GM23248 (cell line): ENCODE measurements at places on chromosomes 7 and 10.

- no peak for DNase-seq
Observed at GRCh38 chr7:108947526-108947925, 377.9 kb downstream of the DNAJB9 start.

- DNase-seq, result no peak
Observed at GRCh38 chr7:96998333-96998732, 7.0 kb upstream of the DLX6 start.

DNA sequence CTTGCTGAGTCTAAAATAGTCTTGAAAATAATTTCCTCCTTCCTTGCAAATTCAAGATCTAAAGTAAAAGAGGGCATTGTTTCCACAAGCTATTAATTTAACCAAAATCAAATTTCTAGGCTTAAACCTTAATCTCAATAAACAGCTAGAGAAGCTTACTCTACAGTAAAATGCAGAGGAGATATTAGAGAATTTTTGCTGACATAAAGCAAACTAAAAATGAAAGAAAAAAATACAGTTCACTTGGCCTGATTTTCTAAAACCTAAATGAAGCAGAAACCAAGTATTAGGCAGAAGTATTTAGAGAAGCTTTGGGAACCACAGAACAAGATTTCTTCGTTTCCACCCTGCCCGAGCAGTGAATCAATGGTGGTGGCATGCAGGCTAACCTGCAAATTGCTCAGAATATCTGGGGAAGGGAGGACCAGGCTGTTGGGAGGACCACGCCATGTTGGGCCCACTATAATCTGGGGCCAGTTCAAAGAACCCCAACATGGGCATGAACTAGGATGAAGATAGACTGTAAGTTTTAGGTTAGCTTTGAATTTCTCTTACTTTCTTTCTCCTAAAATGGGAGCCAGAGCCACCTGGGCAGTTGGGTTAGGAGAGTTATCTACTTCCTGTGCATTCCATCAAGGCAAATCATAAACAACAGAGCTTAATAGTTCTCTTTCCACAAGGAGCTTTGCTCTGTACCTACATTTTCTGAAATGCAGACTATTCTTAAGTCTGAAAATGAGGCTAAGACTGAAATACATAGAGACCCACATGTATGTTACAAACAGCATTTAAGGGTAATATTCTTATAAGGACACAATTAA, 4.1 kb downstream of the LAMB1 start:
- peak; percentile 31 for DNase-seq

DNA sequence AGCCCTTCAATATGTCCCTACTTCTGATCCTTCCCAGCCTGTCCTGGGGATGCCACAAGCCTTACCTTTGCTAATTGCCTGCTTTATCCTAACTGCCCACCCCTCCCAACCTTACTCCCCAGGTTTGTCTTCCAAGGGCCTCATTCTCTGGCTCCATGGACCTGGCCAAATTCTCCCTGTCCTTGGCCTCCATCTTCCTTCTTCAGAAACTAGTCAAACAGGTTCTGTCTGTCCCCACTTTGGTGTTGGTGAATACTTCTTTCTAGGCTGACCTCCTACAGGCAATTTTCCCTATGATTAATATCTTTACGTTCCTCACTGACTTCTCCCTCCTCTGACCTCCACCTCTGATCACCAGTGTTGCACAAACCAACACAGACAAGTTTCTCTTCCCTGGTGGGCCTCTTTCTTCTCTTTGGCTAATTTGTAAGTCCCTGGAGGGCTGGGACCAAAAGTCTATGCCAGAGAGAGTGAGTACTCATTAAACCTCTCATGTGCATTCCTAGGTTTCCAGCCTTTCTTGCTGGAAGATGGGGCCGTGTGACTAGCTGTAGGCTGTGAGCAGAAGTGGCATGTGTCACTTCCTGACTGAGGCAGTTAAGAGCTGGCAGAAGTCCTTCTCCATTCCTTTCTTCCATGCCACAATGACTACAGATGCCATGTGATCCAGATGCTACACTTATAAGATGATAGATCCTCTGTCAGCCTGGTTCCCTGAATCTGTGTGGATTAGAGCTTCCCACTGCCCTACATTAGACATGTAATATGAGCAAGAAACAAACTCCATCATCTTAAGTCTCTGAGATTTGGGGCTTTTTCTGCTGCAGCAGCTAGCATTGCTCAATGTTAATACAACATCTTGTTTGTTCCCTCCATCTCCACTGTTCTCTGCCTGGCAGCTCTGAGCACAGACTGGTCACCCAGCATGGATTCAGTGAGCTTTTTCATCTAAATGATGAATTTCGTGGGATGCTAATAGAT, 382.7 kb downstream of the RPS24 start:
- DNase-seq, result peak; percentile 96

GRCh38 chr10:52918714-52919305, 146.2 kb upstream of the MBL2 start:
- no peak for DNase-seq

DNA sequence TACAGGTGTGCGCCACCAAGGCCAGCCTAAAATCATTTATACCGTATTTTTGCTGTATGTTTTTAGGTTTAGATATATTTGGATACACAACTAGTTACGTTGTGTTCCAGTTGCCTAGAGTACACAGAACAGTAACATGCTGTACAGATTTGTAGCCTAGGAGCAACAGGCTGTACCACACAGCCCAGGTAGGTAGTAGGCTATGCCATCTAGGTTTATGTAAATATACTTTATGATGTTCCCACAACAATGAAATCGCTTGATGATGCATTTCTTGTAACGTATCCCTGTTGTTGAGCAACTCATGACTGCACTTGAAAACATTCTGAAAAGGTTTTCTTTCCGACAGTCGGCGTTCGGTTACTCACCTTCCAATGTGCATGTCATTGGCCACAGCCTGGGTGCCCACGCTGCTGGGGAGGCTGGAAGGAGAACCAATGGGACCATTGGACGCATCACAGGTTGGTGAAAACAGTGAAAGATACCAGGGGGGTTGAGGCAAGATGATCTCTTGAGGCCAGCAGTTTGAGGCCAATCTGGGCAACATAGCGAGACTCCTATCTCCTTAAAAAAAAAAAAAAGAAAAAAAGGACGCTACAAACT, 7.7 kb downstream of the PNLIP start:
- DNase-seq, result no peak

DNA sequence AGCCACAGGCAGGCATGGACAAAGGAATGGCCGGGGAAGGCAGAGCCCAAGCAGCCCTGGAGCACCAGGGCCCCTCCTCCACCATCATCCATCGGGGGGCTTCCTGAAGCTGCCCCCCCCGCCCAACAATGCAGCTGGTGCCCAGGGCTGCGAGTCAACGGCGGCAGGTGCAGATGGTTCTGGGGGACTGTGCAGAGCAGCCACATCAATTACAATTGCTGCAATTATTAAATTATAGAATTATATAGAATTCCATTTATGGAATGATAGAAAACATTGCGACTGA, 28.3 kb downstream of the EBF3 start:
- DNase-seq, result no peak

DNA sequence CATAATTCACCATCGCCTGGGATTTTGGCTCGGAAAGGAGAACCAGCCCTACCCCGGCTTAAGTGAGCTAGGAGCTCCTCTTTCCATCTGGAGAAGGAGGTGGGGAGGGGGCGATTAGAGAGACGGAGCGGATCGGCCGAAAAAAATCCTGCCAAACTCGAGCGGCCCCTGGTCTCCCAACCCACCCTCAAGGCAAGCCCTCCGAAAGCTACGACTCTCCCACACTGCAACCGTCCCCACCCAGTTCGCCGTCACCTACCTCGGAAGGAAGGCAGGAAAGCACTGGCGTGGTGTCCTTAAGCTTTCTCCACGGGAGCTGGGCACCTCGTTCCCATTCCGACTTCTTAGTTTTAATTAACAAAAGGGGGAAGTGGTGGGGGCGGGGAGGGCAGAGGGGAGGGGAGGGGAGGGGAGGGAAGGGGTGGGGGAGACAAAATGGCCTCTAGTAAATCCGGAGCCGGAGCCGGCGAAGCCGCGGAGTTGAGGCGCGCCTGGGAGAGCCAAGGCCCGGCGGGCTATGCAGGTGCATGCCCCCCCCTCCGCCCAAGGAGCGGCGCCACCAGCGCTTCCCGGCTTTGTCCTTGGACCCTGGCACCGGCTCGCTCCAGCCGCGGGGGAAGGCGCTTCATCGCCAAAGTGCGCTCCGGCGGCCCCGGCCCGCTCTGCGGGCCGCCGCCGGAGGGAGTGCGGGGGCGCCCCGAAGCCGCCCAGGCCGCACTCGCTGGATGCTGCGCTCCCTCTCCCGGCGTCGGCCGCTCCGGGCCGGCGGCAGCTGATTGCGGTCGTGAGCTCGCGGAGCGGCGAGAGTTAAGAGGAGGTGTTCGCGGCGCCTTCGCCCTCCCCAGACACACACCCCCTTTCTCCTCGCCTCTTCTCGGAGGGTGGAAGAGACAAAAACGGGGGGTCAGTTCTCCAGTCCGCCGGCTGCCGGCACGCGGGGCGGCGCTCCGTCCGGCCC, at the start of gene LRRC4:
LRRC4 (minus strand) TSS at position 784 of the 958 bp plus-strand sequence. CDS start 797 bp downstream, outside the sequence.
- peak; percentile 83 for DNase-seq

- DNase-seq, result peak; percentile 24
Observed at GRCh38 chr7:37311355-37311754, 137.3 kb downstream of the ELMO1 start.

DNA sequence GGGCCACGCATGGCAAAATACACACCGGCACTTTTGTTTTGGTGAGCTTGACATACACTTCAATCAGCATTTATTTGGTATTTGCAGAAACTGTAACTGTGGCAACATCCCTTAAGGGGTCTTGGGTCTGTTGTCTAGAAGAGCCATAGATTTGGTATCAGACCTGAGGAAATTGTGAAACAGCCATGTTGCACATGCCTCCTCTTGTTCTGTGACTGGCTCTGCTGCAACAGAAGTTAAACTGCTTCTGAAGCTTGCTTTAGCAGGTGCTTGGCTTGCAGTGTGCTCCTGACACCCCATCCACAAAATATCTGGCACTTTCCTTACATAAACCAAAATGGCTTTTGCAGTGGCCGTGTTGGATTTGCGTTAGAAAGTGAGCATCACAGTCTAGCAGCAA, 247.3 kb downstream of the GATA3 start:
- DNase-seq, result no peak

- no peak for DNase-seq
Observed at GRCh38 chr7:100893318-100893895, 2.3 kb downstream of the ACHE start.

DNA sequence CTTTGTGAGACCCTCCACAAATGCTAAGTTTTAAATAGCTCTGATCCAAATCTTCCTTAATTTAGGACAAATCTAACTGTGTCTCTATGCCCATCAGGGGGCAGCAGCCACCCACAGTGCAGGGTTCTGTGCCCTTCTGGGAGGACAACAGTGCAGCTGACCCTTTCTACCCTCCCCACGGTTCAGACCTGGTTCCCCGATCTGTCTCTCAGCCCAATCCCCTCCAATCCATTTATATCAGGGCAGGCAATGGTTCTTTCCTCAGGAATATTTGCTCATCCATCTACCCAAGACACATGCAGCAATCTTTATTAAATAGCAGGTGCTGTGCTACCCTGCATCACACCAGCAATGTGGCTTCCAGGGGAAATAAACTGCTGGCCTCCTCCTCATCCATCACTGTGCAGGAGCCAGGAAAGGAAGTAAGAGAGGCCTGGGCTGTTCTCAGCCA, 4.0 kb upstream of the RBM28 start:
- peak; percentile 68 for DNase-seq

GRCh38 chr7:149680331-149681025, 92.9 kb downstream of the ZNF467 start:
- DNase-seq, result peak; percentile 81

GRCh38 chr7:103524042-103524907, 78.3 kb upstream of the SLC26A5 start:
- peak; percentile 50 for DNase-seq

- DNase-seq, result peak; percentile 10
Observed at GRCh38 chr7:141231018-141231792, 157.3 kb downstream of the TMEM178B start.

DNA sequence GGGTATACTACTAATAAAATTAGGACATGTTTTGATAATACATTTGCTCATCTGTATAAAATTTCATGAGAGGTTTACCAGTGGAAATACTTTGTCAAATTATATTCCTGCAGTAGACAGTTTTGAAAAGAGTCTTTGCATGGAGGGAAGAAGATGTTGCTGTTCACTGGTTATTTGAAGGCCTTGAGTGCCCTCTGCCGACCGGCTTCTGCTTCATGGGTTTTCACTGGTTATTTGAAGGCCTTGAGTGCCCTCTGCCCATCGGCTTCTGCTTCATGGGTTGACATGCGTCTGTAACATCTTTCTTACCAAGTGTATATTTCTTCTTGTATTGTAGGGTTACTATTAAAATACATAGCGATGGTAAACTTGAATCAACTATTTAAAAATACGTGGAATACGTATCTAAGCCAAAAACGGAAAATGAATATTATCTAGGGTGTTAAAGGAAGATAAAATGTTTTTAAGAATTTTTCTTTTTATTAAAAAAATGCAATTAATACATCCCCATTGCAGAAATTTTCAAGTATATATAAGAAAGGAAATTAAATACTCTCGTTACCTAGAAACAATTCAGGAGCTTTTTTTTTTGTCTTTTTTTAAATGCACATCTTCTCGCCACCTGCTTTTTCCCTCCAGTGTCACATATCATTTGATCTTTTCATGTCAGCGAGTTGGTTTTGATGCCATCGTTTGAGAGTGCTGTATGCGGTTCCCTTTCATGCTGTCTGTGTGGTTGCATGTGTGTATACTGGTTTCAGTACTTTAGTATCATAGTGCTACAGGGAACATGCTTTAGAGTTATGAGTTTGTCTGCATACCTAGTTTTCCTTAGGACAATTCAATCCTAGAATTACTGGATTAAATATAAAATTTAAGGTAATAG, 73.4 kb downstream of the SHH start:
- DNase-seq, result peak; percentile 84

GRCh38 chr7:156751319-156751718, 110.7 kb downstream of the RNF32 start:
- DNase-seq, result peak; percentile 84

GRCh38 chr10:132365102-132365501, 31.9 kb upstream of the PWWP2B start:
- no peak for DNase-seq

GRCh38 chr10:100993986-100994708, 5.5 kb upstream of the LZTS2 start:
- DNase-seq, result peak; percentile 62

GRCh38 chr10:129381741-129382140, 85.3 kb upstream of the MGMT start:
- DNase-seq, result no peak
